ENCODE measurements at places on chromosomes 11 and 22.

- DNase-seq = no peak
Observed at GRCh38 chr22:36352803-36353507, 34.8 kb downstream of the MYH9 start.

GRCh38 chr22:44928136-44928463 lies 81.7 kb downstream of the PHF21B start:
- no peak for DNase-seq

DNA sequence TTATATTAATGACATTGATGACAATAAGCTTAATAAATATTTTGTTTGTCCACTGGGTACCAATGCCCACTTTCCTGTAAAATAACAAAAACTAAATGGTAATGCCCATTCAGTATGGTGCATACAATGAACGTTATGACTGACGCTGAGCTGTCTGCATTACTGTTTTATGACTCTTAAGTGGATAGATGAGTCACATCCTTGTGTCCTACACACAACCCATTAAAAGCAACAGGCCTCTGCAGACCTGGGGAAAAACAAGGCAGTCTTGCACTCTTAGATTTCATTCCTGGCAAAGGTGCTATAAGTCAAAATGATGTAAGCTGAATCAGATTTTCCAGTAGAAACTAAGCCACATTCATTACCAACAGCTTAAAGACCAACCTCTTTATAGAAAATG lies 176.3 kb upstream of the TMEM45B start:
- DNase-seq = no peak

- DNase-seq = no peak
Observed at GRCh38 chr11:57327721-57328120, 3.0 kb upstream of the TNKS1BP1 start.

GRCh38 chr11:88596786-88597185 lies 259.2 kb upstream of the CTSC start:
- DNase-seq = no peak

GRCh38 chr11:130396965-130397364 lies 31.4 kb downstream of the ADAMTS8 start:
- no peak for DNase-seq

DNA sequence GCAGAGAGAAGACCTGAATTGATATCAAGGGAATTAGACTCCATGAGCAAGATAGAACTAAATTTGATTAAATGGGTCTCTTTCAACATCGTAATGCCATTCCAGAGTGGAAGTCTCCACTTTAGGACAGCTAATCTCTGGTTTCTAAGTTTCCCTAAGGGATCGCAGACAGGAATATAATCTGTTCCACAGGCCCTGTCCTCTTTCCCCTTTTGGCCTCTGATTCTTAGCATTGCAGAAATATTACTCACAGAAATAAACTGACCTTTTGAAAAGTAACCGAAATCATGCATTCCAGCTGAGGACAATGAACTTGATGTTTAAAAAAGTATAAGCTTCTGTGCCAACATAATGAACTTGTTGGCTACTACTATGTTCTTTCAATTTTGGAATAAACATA lies 227.8 kb downstream of the ETS1 start:
- no peak for DNase-seq
